Skeletal muscle cell (primary cell): ENCODE measurements at places on chromosomes 6 and 20.

DNA sequence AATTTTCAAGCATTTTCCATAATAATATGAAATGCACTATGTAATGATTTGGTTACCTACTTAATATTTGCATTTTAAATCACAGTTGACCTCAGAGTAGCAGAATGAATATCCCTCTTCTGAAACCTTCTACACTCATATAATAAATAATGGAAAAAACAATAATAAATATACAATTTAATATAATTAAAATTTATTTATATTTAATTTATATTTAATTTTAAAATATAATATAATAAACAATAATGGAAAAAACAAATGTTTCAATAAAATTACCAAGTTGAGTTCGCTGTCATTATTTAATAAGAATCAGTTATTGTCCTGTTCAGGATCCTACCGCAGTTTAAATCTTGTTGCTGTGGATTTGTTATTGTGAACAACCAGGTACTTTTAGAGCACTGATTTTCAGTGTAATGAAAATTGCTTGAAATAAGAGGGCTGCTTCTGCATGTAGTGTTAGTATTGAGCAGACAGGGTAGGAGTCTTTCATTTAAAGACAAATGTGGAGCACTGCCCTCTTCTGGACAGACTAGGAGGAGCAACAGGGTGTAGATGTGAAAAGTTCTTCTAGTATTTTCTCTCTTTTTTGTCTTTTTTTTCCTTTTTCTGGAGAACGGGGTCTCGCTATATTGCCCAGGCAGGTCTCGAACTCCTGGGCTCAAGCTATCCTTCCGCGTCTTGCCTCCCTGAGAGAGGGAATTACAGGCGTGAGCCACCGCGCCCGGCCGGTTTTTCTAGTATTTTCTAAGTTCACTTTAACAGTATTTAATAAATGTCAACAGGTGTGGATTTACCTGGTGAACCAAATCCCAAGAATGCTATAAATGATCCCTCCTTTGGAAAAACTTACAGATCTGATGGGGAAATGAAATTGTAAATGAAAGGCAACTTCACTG lies 13.6 kb downstream of the TRAPPC3L start:
- DNase-seq = no peak

- no peak for DNase-seq
Measured at GRCh38 chr20:24004471-24004870, 15.9 kb upstream of the GGTLC1 start.

GRCh38 chr20:14960831-14961230 lies 623.4 kb upstream of the FLRT3 start:
- DNase-seq = no peak

DNA sequence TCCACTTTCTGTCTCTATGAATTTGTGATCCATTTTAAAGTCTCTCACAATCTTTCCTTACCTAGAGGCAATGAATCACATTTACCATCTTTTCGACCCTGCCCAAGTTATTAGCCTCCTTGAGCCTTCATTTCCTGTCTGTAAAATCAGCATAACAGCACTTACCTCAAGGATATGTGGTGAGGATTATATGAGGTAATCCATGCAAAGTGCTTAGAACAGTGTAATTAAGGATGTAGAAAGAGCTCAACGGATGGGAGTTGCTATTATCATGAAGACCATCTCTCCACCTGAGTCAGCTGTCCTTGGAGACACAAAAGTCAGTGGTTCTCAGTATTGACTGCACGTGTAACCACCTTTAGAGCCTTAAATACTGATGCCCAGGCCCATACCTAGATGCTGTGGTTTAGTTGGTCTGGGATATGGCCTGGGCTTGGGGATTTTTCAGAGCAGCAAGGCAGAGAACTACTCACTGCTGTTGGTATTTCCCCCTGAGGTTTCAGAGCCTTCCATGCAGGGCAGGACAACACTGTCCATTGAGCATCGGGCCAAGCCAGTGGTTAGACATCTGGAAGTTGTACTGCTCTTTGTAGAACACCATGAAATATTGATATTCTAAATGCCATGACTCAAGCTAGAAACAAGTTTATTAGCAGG lies 55.8 kb downstream of the LYRM2 start:
- DNase-seq = no peak

- no peak for DNase-seq
Measured at GRCh38 chr6:79440598-79440997, 96.6 kb downstream of the LCA5 start.

DNA sequence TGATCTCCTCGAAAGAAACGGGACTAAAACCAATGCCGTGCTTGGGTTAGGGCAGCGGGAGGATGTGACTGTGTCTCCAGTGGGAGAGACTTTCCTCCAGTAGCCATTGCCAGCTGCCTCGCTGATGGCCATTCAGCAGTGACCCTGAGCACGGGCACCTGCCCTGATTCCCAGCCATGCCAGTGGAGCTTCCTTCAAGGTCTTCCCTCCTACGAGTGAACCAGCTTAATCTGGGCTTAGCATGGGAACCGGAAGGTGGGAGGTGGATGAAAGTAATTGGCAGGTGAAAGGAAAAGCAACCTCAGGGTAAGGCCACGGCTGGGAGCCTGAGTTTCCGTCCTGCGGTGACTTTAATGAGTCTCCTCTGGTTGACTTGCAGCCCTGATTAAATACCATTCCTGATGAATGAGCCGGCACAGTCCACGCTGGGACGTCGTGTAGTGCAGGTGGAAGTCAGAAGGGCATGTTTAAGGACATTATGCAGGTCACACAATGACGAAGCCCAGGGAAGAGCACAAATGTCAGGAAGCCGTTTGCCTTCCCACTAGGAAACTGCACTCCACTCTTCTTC lies 813.5 kb downstream of the QKI start:
- no peak for DNase-seq

GRCh38 chr6:10627800-10628199 lies 66.6 kb downstream of the C6orf52 start:
- DNase-seq = no peak

DNA sequence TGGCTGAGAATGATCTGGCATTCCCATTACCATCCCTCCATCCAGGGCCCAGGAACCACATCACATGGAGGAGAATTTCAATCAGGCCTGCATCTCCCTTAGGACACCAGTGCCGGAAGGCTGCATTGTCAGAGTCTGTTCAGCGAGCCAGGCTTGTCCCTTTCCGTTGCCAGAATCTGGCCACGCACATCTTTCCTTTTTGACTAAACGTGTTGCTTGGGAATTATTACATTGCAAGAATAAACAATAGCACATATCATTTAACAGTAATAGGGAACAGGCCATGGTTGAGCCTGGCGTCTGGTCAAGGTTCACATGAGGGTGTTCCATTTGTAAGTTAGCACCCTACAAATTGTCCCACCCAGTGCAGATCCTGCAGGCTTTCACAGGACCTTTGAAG lies 42.8 kb downstream of the SOBP start:
- DNase-seq = no peak

DNA sequence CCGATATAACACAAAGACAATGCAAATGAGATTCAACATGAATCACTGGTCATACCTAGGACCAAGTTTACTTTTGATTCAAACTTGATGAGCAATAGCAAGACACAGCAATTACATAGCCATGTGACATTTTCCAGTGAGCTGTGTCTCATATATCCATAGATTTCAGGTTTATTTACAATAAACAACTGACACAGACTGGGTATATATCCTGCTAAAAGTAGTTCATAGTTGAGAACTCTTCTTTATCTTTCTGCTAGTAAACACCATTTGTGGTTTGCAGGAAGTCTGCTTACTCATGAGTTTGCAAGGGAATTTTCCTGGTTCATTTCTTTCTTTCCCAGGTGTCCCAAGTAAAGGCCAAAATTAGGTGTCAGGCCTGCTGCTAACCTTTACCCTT lies 343.4 kb downstream of the KIF16B start:
- DNase-seq = no peak

GRCh38 chr6:39086294-39086693 lies 28.7 kb downstream of the SAYSD1 start:
- DNase-seq = no peak

GRCh38 chr6:150310539-150310938 lies 58.3 kb upstream of the IYD start:
- DNase-seq = no peak

DNA sequence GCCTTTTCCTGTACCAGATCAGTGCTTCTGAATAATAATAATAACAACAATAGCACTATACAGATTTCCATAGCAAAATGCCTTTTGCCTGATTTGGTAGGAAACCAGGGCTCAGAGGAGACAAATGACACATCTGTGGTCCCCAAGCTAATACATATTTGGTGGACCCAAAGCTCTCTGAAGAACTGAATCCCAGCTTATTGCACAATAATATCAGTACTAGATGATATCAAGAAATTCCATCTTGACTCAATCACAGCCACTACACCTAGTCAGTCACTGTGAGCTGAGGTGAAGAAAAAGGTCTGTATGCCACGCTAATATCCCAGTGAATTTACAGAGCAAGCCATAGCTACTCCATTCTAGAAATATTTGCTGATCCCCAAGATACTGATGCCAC lies 270.6 kb upstream of the RIN2 start:
- no peak for DNase-seq

DNA sequence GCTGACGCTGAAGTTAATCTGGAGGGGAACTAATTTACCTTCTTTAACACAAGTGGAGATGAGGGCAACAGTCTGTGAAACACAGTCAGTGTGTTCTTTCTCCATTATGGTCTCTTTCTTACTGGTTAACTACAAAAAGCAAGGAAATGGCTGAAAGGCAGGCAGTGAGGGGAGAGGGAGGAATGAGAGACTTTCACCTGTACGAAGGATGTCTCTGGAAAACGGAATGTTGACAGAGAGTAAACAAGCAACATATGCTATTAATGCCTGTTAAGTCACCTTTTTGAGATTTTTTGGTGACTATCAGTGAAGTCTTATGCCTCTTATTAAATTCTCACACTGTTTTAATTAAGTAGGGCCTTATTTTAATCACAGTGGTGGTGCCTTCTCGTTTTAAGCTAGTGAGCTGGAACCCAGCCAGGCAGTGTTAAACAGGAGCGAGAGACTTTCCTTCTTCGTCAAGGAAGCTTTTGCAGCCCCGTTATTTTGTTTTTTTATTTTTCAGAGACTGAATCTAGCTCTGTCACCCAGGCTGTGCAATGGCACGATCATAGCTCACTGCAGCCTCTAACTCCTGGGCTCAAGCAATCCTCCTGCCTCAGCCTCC lies 165.6 kb downstream of the ATXN1 start:
- DNase-seq = no peak

- DNase-seq = no peak
Measured at GRCh38 chr6:139625998-139626975, 251.8 kb upstream of the CITED2 start.

DNA sequence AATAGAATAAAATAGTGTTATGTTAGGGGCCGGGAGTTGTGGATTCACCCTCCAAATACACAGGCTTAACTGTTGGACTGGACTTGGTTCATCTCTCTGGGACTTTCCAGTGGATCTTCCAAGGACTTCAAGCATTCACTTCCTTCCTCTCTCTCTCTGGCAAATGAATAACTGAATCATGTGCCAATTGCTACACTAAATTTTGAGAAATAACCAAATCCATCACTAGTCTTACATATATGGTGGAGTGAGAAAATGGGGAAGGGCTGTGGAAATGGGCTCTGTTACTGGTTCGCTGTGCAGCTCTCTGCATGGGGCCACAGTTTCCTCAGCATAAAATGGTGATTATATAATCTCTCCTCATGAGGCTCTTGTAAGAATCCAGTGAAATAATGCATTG lies 6.8 kb upstream of the KIAA1755 start:
- no peak for DNase-seq

- DNase-seq = no peak
Measured at GRCh38 chr20:15705975-15706374, 867.3 kb downstream of the KIF16B start.

DNA sequence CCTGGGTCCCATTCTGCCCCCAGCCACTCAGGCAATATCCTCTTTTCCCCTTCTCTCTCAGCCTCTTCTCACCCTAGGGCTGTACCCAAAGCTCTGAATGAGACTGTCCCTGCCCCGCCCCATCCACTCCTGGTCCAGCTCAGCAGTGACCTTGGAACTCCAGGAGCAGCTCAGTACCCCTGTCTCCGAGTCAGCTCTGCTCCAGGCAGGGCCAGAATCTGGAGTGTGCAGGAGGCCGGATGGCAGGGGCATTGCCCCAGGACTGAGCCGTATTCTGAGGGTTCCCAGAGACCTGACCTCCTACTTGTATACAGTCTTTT lies 2.0 kb upstream of the RAET1G start:
- no peak for DNase-seq

DNA sequence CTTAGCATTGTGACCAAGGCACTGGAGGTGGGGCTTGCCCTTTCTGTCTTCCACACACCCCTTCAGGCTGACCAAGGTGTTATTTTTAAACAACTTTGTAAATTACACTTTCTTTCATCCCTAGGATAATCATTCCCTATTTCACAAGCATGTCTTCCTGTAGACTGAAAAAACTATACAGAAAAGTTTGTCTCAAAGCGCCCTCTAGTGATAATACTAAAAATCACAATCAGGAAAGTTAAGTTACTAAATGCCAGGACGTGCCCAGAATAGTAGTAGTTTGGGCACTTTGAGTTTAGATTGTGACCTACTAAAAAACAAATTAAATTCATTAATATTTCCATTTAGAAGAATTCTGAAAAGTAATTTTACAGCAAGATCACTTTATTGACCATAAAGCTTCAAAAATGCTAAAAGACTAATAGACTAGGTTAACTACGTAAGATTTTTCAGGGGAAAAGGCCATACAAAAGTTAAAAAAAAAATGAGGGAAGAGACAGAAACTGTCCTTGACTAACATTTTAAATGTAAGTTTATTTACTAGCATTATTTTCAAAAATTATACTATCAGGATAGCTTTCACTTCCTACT lies 123.3 kb upstream of the DUSP22 start:
- peak; percentile 4 for DNase-seq

GRCh38 chr6:37860226-37860839 lies 40.8 kb downstream of the ZFAND3 start:
- DNase-seq = no peak

DNA sequence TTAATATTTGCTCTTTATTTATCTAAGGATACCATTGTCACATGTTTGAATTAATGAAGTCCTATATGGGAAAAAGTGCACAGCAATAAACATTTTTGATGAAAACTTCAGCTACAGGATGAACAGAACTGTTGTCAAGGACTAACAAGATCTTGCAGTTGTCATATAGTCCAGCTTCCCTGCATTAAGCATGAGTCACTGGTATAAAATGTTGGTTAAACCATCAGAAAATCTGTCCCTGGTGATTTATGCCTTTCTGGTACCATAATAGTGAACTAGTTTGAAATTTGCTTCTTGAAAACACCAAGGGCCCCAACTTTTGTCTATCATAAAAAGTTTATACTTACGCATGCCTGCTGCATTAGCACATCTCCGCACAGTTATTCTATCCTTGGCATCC lies 60.4 kb upstream of the RSPO3 start:
- peak; percentile 56 for DNase-seq
